Ascending aorta (tissue), 2 donors: ENCODE measurements at places on chromosomes 7 and 10.

DNA sequence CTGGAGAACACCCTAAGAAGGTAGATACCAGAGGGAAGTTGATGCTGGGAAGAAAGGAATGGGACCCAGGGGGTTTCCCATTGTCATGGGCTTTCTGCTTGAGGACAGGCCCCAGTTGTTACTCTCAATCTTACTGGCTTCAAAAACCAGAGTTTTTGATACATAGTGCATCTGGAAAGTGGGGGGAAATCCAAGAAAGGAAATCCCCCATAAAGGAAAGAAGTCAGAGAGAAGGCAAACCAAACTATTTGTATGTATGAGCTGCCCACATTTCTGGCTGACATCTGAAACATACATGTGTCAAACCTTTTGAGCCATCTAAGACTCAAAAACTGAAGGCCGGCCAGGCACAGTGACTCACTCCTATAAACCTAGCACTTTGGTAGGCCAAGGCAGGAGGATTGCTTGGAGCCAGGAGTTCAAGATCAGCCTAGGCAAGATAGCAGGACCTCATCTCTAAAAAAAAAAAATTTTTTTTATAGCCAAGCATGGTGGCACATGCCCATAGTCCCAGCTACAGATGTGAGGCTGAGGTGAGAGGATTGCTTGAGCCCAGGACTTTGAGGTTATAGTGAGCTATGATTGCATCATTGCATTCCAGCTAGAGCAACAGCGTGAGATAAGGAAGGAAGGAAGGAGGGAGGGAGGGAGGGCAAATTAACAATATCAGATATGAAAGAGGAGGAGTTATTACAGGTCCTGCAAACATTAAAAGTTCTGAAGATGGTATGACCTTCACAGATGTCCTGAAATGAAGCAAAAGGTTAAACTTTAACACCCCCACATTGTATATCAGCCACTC lies 6.7 kb upstream of the COA1 start:
- H3K36me3 ChIP-seq = no peaks in the 10 kb centered on the region
- no peaks in the 10 kb centered on the region for H3K27me3 ChIP-seq
- H3K4me1 ChIP-seq = no peaks in the 10 kb centered on the region

DNA sequence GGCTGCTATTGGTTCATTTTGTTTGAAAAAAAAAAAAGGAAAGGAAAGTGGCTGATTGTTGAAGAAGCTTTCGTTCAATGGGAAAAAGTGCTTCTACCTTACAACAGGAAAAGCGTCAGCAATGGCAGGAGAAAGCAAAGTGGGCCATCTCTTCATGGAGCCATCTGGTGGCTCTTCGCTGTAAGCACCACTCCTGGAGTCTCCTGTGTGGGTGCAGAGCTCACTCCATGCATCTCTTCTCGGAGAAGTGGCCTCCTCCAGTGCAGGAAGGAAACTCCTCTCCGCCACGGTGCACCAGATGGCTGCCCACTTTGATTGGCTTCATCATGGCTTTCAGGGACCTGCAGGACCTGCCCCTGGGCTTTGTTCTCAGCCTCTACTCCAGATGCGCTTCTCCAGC lies 250.9 kb downstream of the PTEN start:
- H3K36me3 ChIP-seq = no peaks in the 10 kb centered on the region

DNA sequence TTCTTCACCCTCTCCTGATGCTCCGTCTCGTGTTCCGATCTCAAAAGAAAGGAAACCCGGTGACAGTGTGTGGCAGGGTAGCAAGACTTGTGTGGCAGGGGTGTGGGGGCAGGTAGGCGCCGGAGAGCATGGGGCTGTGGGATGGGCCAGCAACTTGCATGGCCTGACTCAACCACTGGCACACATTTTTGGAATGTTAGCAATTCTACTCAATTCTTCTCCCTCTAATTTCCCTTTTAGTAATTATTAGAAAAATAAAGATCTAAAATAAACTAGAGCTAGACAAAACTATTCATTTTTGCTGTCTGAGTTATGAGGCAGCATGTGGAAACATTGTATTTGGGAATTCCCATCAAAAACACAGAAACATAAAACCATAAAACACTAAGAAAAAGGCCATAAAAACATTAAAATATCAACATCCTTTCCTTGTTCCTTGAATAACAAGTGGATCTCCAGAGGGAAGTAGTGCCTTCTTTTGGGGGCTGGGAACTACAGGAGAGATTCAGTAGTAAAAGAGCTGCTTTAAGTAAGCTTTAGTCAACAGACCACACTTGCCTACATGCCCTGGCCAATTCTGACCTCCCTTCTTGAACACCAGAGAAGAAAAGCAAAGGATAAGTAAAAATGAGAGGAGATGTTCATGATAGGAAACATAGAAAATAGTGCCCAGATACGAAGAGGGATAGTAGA lies 21.8 kb downstream of the SEMA3C start:
- H3K27me3 ChIP-seq = no peaks in the 10 kb centered on the region
- no peak for DNase-seq
- peak overlapping the region; percentile 37 for H3K27ac ChIP-seq
- H3K4me3 ChIP-seq = no peak overlapping the region

DNA sequence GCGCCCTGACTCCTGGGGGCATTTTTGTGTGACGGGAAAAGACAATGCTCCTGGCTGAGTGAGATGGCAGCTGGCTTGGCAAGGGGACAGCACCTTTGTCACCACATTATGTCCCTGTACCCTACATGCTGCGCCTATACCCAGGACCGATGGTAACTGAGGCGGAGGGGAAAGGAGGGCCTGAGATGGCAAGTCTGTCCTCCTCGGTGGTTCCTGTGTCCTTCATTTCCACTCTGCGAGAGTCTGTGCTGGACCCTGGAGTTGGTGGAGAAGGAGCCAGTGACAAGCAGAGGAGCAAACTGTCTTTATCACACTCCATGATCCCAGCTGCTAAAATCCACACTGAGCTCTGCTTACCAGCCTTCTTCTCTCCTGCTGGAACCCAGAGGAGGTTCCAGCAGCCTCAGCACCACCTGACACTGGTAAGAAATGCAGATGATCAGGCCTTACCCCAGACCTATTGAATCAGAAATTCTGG lies at the start of gene ARMS2:
Gene ARMS2 (plus strand): TSS at position 51 of the 478 bp plus-strand sequence. CDS start 75 bp downstream, at position 126.
- H3K36me3 ChIP-seq = no peaks in the 10 kb centered on the region
- DNase-seq = no peak
- H3K4me3 ChIP-seq = no peak within 1 kb of the TSS
- H3K27me3 ChIP-seq = no peaks in the 10 kb centered on the region
- H3K4me1 ChIP-seq = no peaks in the 10 kb centered on the region

- DNase-seq = no peak
- no peak overlapping the region for H3K27ac ChIP-seq
- H3K4me1 ChIP-seq = no peaks in the 10 kb centered on the region
- H3K36me3 ChIP-seq = no peaks in the 10 kb centered on the region
- H3K4me3 ChIP-seq = no peak overlapping the region
- no peaks in the 10 kb centered on the region for H3K27me3 ChIP-seq
Measured at GRCh38 chr7:159237022-159237653, 92.5 kb upstream of the VIPR2 start.

DNA sequence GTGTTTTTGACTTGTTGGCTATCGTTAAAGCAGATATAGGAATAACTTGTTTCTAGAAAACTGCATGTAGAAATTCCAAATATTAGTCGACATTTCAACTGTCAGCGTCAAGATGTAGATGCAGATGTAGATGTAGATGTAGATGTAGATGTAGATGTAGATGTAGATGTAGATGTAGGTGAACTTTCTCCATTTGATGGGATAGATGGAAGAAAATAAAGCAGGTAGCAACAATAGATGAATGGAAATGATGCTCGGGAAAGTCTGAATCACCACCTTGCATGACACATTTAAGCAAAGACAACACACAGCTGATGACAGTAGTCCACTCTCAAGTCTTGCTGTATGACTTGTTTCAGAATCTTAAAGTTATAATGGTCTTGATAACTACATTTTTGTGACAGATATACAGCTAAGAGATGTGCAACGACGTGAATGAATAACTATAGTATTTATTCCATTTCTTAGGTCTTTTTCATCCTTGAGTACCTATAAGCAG lies 53.5 kb downstream of the SND1 start:
- H3K36me3 ChIP-seq = peaks cover 41% of the 10 kb centered on the region
- H3K4me1 ChIP-seq = peaks cover 2% of the 10 kb centered on the region
- DNase-seq = no peak

- H3K4me3 ChIP-seq = no peak overlapping the region
- no peaks in the 10 kb centered on the region for H3K27me3 ChIP-seq
- peaks cover 7% of the 10 kb centered on the region for H3K4me1 ChIP-seq
- peak overlapping the region; percentile 71 for H3K27ac ChIP-seq
- DNase-seq = no peak
- H3K36me3 ChIP-seq = peaks cover 14% of the 10 kb centered on the region
Measured at GRCh38 chr7:159042103-159042502, 102.6 kb downstream of the VIPR2 start.

DNA sequence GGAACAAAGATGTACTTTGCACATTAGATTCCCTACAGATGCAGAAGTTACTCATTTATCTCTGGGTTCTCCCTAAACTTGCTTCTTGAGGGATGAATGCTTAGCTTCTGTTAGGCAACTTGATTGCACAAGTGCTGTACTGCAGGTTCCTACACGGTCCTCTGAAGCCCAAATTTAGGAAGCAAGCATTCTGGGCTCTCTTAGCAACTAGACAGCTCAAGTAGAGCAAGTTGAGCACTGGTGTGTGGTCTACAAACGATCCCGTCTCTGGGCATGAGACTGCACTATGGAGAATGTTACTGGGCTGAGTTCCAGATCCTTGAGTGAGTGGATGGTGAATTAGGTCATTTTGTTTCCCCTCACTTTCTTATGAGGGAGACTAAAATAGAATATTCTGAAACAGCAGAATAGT lies 14.3 kb downstream of the SEMA3D start:
- H3K27ac ChIP-seq = peak overlapping the region; percentile 65
- no peaks in the 10 kb centered on the region for H3K36me3 ChIP-seq
- peaks cover 8% of the 10 kb centered on the region for H3K4me1 ChIP-seq
- peak; percentile 9 for DNase-seq
- no peaks in the 10 kb centered on the region for H3K27me3 ChIP-seq

GRCh38 chr10:1308173-1308961 lies 252.2 kb downstream of the WDR37 start:
- no peak for DNase-seq
- no peaks in the 10 kb centered on the region for H3K4me1 ChIP-seq
- H3K36me3 ChIP-seq = no peaks in the 10 kb centered on the region

- no peak overlapping the region for H3K4me3 ChIP-seq
- peaks cover 8% of the 10 kb centered on the region for H3K36me3 ChIP-seq
- no peak for DNase-seq
- no peaks in the 10 kb centered on the region for H3K27me3 ChIP-seq
Measured at GRCh38 chr7:24722386-24723177, 34.7 kb downstream of the GSDME start.

DNA sequence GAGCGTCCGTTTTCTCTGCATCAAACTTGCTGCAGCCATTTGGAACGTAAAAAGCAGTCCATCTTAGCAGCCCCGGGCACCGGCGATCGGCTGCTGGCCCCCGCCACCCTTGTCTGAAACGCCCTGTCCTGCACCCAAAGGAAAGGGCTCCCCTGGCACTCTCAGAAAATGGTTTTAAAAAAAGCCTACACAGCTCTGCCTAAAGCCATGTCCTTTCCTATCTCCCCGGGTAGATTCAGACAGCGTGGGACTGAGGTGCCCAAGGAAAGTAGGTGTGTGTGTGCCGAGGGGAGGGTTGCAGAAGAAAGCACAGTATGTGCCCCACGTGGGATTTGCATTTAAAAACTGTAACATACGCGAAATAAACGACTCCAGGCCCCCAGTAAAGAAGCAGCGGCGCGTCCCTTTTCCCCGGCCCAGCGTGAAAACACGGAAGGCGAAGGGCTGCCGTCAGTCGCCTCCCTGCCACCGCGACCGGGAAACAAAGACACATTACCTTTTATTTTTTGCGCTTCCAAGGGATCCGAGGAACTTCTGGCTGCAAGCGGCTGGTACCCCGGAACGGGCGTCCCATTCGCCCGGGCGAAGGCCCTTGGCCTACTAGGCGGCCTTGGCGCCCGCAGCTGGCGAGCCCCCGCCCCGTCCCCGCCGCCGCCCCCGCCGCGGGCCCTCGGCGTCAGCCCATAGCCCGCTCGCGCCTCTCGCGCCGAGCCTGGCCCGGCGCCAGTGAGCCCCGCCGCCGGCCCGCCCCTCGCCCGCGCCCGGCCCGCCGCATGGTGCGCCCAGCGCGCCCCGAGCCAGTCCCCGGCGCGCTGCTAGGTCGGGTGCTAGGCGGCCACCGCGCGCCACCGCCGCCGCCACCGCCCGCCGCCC lies 304.6 kb downstream of the PRPF18 start:
- no peaks in the 10 kb centered on the region for H3K4me1 ChIP-seq
- no peaks in the 10 kb centered on the region for H3K27me3 ChIP-seq
- DNase-seq = no peak
- peak overlapping the region; percentile 66 for H3K27ac ChIP-seq
- H3K36me3 ChIP-seq = no peaks in the 10 kb centered on the region

DNA sequence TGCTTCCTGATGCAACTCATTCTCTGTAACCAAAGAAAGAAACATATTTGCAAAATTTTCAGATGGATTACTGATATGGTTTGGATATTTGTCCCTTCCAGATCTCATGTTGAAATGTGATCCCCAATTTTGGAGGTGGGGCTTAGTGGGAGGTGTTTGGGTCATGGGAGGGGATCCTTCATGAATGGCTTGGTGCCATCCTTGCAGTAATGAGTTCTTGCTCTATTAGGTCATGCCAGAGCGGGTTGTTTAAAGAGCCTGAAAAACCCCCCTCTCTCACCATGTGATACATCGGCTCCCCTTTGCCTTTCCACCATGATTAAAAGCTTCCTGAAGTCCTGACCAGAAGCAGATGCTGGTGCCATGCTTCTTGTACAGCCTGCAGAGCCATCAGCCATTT lies 43.8 kb upstream of the PRKG1 start:
- no peak overlapping the region for H3K4me3 ChIP-seq
- no peak for DNase-seq
- H3K4me1 ChIP-seq = peaks cover 6% of the 10 kb centered on the region
- peak overlapping the region; percentile 80 for H3K27ac ChIP-seq
- H3K36me3 ChIP-seq = no peaks in the 10 kb centered on the region

DNA sequence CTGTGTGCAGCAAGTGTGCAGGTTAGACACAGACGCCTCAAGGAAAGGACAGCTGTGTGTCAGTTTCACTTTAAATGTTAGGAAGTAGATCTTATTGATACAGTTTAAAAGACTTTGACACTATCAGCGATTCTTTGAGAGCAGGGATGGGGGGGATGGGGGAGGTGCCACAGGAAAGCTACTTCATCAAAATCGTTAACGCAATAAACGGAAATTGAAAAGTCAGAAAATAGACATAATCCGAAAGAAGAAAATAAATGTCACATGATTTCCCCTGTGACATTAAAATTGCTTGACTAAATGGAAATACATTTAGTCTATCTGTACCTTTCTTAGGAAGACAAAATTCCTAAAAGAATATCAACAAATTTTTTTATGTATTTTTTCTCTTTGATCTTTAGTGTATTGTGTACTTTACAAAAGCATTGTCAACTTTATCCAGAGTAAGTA lies 476 bp upstream of the ZNF33B start:
- DNase-seq = no peak
- H3K4me3 ChIP-seq = peak overlapping the region; percentile 86
- H3K27ac ChIP-seq = peak overlapping the region; percentile 91
- no peaks in the 10 kb centered on the region for H3K27me3 ChIP-seq
- H3K4me1 ChIP-seq = no peaks in the 10 kb centered on the region

DNA sequence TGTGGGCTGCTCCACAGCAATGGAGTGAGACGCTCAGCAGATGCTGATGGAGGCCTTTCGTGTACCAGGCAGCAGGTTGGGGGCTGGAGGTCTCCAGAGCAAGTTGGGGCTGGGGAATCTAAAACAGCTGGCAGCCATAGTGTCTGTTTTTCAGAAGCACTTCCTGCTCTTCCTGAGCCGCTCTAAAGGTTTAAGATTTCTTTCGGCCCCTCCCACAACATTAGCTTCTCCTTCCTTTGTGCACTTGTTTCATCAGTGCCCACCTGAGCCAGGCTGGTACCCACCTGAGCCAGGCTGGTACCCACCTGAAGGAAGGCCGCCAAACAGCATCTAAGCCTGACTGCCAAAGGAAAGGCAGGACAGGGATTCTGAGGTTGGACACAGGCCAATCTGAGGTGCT lies 18.4 kb upstream of the WAPL start:
- H3K36me3 ChIP-seq = no peaks in the 10 kb centered on the region
- no peak overlapping the region for H3K4me3 ChIP-seq
- no peak for DNase-seq
- no peak overlapping the region for H3K27ac ChIP-seq
- H3K4me1 ChIP-seq = no peaks in the 10 kb centered on the region
